ENCODE measurements at places on chromosomes 16 and 17.

DNA sequence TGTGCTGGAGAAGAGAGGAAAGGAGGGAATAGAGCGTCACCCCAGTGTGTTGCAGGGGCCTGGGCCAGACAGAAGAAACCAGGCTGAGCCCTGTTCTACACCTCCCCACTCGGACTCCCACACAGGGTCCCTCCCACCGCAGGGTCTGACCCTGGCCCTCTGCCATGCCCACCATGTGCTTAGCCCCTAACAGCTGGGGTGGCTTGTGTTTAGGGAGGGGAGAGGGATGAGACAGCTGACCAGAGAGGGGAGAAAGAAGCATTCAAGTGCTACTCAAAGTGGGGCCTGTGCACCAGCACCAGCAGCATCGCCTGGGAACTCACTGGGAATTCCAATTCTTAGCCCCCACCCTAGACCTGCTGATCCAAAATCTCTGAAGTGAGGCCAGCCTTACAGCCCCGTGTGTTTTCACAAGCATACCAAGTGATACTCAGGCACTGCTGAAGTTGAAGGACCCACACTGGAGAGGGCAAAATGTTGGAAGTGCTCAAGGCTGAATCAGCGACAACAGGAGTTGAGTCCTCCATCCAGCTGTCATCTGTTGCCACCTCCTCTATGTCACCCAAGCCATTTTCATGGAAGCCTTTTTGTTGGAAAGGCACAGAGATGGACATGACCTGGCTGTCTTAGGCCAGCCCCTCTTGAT is 47.0 kb downstream of the FZD2 start:
- no peak for DNase-seq

DNA sequence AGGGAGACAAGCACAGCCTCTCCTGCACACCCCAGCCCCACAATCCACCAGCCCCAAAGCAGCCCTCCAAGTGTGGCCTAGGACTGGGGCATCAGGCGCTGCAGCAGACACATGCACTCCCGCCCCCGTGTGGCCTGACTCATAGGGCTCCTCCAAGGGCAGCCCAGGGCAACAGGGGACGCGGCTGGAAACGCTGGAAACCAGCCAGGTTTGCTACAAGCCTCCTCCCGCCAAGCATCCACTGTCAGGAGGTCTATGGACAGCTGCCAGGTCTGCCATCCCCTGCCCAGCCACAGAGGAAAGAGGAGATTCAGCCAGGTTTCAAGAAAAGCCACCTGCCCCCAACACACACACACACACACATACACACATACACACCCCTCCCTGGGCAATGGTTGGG is 25.8 kb downstream of the SRCIN1 start:
- DNase-seq = peak; percentile 32

DNA sequence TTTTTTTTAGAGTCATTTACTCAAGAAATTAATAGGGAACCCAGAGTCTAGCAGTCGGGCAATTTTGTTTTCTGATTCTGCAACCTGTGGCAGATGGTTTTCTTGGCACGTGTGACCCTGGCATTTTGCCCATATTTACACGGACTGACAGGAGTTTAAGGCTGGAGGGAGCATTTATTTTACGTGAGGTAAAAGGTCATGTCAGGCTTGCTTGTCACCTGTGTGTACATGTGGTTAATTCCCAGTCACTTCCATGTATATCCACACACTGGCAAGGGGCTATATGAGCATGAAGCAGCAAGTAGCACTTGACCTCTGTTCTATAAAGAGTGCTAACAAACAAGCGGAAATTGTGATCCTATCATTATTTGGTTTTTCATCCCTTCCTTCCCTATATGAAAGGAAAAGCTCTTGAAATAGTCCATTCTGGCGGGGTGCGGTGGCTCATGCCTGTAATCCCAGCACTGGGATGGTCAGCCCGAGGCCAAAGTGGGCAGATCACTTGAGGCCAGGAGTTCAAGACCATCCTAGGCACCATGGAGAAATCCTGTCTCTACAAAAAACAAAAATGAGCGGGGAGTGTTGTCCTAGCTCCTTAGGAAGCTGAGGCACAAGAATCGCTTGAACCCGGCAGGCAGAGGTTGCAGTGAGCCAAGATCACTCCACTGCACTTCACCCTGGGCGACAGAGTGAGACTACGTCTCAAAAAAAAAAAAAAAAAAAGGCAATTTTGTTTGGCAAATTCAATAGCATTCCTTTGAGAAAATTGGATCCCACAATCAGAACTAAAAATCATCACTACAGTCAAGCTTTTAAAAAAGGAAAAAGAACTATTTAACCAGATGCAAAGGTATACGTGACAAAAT is 2.1 kb downstream of the SPAG9 start:
- no peak for DNase-seq

DNA sequence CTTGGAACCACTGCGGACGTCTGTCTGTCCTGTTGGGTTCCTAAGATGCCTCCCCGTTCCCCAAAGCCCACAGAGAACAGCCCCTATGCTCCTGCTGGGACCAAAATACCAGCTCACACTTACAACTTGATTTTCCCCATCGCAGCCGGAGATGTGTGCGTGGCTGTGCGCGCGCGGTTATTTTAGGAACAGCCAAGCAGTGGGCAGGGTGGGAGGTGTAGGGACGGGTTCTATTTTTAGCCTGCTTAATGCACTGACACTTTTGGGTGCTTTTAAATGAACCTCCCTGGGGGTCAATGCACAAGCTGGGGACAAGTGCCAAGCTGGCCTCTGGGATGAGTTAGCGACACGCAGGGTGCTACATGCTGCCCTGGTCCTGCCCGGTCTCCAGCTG is 74.1 kb downstream of the KLHDC4 start:
- DNase-seq = no peak

DNA sequence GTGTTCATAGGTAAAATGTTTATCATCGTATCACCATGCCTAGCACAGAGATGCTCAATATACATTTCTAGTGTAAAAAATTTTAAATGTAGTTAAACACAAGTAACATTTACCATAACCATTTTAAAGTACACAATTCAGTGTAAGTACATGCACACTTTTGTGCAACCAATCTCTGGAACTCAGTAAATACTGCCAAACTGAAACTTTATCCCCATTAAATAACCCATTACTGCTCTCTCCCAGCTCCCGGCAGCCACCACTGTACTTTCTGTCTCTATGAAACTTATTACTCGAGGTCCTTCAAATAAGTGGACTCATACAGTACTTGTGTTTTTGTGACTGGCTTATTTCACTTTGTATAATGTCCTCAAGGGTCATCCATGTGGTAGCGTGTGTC is 29.0 kb downstream of the RMI2 start:
- no peak for DNase-seq

Data from choroid plexus epithelial cell (primary cell).